Activated naive CD8-positive, alpha-beta T cell treated with anti-CD3 and anti-CD28 coated beads for 36 hours (primary cell): ENCODE measurements at places on chromosomes 11 and 22.

- DNase-seq = no peak
Measured at GRCh38 chr11:18748766-18749365, 22.9 kb upstream of the IGSF22 start.

DNA sequence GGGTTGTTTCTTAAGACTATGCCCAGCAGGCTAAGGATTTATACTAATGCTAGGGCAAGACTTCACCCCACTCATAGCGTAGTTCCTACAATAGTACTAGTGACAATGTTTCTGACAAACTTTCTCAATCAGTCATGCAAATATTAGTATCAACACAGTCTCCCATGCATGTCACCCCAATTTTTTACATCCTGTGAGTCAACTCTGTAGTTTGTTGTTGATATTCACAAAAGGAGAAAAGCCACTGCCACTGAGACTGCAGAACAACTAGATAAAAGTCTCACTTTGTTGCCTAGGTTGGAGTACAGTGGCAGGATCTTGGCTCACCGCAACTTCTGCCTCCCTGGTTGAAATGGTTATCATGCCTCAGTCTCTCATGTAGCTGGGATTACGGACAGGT is 155.2 kb downstream of the RBFOX2 start:
- no peak for DNase-seq

DNA sequence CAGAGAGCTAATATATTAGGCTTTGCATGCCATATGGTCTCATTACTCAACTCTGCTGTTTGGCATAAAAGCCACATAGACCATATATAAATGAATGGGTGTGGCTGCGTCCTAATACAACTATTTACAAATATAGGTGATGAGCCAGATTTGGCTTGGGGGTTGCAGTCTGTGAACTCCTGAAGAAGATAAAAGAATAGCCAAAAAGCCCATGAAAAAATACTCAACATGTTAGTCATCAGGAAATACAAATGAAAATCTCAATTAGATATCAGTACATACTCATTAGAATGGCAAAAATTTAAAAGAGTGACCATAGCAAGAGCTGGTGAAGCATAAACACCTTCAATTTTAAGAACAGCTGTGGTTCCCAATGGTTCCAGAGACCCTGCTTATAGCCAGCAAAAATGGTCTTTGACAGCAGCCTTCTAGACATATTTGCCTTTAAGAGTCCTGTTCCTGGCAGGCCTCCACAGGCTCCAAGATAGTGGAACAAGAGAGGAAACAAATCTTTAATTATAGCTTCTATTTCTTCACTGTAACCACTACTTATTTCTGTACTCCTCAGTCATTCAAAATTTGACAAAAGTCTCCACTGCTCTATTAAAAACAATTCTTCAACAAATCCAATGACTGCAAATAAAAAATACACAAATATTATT is 16.1 kb downstream of the C2CD3 start:
- no peak for DNase-seq

DNA sequence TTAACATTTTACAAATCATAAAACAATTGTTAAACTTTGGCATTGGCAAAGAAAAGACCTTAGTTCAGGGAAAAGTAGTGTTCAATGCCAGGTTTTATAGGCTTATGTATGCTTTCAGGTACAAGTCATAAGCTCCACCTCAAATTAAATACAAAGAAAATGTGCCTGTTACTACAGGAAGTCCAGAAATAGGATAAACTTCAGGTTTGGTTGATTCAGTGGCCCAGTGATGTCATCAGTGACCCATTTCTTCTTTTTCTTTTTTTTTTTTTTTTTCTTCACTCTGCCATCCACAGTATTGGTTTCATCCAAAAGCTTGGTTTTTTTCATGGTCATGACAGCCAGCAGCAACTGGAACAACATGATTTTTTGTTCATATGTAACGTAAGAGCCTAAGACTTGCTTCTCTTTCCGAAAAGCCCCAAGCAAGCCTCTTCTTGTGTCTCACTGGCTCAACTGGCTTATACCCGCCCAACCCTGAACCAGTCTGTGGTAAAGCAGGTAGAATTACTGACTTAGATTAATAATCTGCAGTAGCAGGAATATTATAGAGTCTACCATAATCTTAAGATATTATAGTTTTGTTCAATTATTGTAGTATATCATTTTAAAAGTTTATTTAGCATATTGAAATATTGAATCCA is 46.2 kb downstream of the TTC17 start:
- DNase-seq = no peak

DNA sequence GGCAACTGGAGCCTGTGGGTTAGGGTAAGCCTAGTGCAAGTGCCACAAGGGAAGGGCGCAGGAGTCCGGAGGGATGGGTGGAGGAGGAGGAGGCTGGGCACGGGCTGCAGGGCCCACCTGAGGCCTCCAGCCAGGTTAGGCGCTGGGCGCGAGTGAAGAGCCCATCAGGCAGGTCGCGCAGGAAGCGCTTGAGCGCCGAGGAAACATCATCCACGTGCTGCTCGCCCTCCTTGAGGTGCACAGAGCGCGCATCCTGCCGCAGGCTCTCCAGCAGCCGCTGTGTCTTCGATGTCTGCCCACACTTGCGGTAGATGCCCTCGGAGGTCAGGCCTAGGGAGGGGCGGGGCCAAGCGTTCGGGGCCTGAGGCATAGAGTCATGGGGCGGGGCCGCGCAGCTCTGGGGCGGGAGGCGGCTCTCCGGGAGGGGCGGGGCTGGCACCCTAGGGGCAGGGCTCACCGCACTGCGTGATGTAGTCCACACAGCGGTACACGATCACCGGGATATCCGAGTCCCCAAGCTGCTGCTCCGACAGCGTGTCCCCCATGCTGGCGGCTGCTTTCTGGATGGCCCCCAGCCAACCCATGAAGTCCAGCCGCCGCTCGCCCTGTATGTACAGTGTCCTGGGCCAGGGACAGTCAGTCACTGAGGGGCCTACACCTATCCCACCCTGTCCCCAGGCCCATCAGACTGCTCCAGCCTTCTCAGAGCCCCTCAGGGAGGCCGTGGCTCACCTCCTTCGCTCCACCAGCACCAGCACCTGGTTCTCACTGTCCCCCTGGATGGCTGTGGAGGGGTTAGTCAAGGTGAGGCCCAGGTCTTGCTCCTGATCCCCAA is 22.9 kb upstream of the PDE2A start:
- no peak for DNase-seq

DNA sequence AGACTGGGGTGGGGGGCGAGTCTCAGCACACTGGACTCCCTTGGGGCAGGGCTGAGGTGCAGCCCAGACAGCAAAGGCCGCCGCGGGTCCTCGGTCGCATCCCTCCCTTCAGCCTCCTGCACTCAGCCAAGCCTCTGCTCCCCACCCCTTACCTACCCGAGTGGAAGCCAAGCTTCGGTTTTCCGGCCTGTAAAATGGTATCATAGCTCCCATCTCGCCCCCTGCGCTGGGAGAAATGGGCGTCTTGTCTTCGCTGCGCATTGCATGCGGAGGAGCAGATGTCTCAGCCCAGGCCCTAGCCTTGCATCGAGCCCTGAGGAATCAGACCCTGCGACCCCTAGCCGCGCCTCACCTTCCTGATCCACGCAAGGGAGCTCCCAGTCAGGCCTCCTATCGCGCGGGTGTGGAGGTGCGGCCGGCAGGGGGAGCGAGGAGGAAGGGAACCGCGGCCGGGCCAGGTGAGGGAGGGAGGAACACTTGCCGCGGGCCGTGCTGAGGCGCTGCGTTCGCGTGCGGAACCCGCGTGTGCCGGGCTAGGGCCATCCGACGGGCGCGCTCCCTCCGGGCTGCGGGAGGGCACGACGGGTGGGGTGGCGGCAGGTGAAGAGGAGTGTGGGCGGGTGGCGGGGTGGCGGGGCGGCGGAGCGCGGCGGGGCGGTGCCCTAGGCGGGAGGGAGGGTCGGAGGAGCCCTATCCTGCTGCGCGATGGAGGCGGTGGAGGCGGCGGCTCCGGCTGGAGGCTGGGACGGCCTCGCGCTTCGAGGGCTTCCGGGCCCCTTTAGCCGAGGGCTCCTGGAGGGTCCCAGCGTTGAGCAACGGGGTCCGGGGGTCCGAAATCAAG is 4.1 kb upstream of the TBX1 start:
- DNase-seq = peak; percentile 67

DNA sequence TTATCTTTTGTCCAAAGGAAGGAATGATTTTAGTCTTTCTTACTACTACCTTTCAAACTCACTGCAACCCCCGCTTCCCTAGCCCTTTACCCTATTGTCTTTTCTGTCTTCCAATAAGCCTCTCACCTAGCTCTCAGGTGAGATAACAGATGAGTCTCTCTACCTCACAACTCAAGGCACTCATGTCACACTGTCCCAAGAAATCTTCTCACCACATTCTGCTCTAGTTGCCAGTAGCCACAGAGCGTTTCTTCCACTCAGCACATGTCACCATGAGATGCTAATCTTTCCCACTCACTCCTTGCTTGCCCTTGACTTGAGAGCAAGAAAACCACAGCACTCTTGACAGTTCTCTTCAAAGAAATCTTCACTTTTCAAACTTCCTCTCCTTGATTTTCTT is 32.7 kb upstream of the TMEM41B start:
- DNase-seq = no peak

DNA sequence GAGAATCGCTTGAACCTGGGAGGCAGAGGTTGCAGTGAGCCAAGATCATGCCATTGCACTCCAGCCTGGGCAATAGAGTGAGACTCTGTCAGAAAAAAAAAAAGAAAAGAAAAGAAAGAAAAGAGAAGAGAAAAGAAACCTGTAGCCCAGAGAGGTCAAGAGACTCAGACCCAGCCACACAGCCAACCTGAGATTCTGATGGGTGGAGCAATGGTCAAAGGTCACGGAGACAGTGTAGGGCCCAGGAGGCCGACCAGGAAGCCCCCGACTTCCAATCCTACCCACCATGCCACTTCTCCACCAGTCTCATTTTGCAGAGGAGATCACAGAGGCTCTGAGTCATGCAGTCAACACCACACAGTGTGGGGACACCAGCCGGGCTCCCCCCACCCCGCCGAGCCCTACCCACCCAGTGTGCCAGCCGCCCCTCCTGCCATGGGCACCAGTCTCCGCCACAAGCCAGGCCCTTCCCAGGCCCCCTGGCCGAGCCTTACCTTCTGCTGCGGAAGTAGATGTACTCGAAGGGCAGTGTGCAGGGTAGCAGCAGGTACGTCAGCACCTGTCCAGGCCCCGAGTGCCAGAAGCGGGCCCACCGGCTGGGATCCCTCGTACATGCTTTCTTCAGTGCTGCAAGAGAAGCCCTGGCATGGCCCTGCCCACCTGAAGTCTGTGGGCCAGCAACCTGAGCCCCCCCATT is 7.9 kb downstream of the PNPLA5 start:
- no peak for DNase-seq

DNA sequence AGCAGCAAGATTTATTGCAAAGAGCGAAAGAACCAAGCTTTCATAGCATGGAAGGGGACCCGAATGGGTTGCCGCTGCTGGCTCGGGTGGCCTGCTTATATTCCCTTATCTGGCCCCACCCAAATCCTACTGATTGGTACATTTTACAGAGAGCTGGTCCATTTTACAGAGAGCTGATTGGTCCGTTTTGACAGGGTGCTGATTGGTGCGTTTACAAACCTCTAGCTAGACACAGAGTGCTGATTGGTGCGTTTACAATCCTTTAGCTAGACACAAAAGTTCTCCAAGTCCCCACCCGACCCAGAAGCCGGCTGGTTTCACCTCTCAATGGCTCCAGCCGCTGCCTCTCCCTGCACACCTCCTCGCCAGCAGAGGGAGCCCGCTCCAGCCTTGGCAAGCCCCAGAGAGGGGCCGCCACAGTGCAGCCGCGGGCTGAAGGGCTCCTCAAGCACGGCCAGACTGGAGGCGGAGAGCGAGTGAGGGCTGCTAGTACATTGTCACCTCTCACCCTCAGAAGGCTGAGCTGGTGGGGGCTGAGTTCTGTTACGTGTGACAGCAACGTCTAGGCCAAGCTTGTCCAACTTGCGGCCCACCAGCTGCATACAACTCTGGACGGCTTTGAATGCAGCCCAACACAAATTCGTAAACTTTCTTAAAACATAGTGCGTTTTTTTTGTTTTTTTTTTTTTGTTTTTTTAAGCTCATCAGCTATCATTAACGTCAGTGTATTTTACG is 8.7 kb downstream of the PTH start:
- DNase-seq = peak; percentile 71

DNA sequence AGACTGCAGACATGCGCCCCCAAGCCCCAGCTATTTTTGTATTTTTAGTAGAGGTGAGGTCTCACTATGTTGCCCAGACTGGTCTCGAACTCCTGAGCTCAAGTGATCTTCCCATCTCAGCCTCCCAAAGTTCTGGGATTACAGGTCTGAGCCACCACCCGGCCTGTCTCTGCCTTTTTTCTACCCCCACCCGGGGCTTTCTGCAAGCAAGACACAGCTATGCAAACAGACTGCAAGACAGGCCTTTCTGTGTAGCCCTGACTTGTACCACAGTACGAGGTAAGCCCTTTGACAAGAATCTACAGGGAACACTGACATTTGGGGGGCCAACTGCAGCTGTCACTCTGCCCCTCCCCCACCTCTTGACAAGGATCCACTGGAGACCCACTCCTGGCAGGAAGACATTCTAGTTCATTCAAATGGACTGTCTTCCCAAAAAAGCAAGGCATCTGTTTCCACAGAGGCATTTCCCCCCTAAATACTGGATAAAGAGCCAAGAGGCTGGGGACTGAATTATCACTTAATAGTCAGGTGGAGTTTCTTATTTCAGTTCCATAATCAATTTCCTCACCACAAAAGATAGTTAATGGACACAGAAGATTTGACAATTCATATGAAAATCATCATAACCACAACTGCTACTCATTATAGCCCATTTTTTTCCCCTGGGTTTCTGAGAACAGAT is 118.2 kb downstream of the ABTB2 start:
- no peak for DNase-seq

DNA sequence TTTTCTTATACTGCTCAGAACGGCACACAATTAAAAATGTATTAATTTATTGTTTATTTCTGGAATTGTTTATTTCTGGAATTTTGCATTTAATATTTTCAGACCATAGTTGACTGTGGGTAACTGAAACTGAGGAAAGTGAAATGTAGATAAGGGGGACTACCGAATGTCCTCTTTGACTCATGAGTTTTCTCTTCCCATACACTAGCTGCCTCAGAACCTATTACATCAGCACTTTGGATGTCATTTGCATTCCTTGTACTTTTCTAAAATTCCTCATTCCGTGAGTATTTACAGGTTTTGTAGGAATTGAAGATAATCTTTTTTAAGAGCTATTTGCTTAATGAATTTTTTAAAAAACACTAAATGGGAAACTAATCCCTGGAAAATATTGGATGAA is 29.8 kb downstream of the ZC3H12C start:
- no peak for DNase-seq

GRCh38 chr22:44807232-44807631 is 54.9 kb downstream of the ARHGAP8 start:
- no peak for DNase-seq

- DNase-seq = no peak
Measured at GRCh38 chr11:16793511-16793910, 55.1 kb downstream of the C11orf58 start.
